NCI-H460 (cell line): ENCODE measurements at places on chromosomes 7 and 10. TPM values are rescaled to one million over a fixed set of nuclear protein-coding genes. Genes with fewer than 3 reads are reported as not detected.

The VPS37D gene
- total RNA-seq, result 3.6 and 5.4 TPM in 2 replicates

The BUB3 gene
- 247 and 274 TPM in 2 replicates for total RNA-seq

The GOLGA7B gene
- 0.02 TPM in 1 of 2 replicates, not detected in the other for total RNA-seq

The ASB4 gene
- total RNA-seq, result 0.47 TPM in 1 of 2 replicates, not detected in the other

The PNLIP gene
- not detected in 2 replicates for total RNA-seq

The CHST12 gene
- total RNA-seq, result 2.4 and 3.8 TPM in 2 replicates
